ENCODE measurements at places on chromosomes 1 and 21. TPM values are rescaled to one million over a fixed set of nuclear protein-coding genes. Genes with fewer than 3 reads are reported as not detected.

Gene PLD5
- total RNA-seq = 2.0 TPM

Gene ANKRD35
- total RNA-seq = 0.05 TPM

Gene CDA
- total RNA-seq = 32.9 TPM

Gene ACTL8
- 1.8 TPM for total RNA-seq

Gene TRPM2
- total RNA-seq = 6.7 TPM

Gene OR10Z1
- total RNA-seq = not detected

Gene ZBTB8A
- 4.1 TPM for total RNA-seq

Gene MIXL1
- not detected for total RNA-seq

Gene CD244
- total RNA-seq = not detected

Gene TSPAN1
- total RNA-seq = 3.5 TPM
